ENCODE measurements at places on chromosomes 16 and 17.

DNA sequence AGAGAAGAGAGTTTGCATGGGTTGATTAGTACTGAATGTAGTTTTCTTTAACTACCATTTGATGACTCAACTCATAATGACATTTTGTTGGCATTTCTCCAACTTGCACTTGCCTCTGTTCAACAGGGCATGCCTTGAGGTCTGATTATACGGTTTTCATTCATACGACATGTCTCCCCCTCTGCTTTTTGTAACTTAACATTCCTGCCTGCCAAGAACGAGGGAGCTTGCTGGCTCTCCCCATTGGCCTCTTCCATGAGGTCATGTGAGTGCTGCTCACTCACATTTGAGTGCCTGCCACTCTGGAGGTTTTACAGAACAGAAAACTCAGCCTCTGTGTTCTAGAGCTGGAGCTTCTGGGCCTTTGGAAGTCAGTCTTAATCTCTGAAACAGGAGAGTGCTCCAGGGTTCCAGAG, 19.7 kb downstream of the MAP2K6 start:
- no peaks in the 10 kb centered on the region for H3K27me3 ChIP-seq
- H3K4me3 ChIP-seq: no peak overlapping the region
- H3K27ac ChIP-seq: no peak overlapping the region
- H3K36me3 ChIP-seq: no peaks in the 10 kb centered on the region
- peaks cover 32% of the 10 kb centered on the region for H3K4me1 ChIP-seq

GRCh38 chr16:89855301-89855945, 18.0 kb upstream of the TCF25 start:
- DNase-seq: no peak
- peaks cover 18% of the 10 kb centered on the region for H3K36me3 ChIP-seq
- H3K27me3 ChIP-seq: no peaks in the 10 kb centered on the region
- H3K4me1 ChIP-seq: peaks cover under 1% of the 10 kb centered on the region
- no peak overlapping the region for H3K4me3 ChIP-seq

GRCh38 chr16:81738783-81739496, 40.2 kb upstream of the PLCG2 start:
- no peak for DNase-seq
- H3K27ac ChIP-seq: no peak overlapping the region
- H3K27me3 ChIP-seq: no peaks in the 10 kb centered on the region
- no peaks in the 10 kb centered on the region for H3K36me3 ChIP-seq
- H3K4me1 ChIP-seq: no peaks in the 10 kb centered on the region

DNA sequence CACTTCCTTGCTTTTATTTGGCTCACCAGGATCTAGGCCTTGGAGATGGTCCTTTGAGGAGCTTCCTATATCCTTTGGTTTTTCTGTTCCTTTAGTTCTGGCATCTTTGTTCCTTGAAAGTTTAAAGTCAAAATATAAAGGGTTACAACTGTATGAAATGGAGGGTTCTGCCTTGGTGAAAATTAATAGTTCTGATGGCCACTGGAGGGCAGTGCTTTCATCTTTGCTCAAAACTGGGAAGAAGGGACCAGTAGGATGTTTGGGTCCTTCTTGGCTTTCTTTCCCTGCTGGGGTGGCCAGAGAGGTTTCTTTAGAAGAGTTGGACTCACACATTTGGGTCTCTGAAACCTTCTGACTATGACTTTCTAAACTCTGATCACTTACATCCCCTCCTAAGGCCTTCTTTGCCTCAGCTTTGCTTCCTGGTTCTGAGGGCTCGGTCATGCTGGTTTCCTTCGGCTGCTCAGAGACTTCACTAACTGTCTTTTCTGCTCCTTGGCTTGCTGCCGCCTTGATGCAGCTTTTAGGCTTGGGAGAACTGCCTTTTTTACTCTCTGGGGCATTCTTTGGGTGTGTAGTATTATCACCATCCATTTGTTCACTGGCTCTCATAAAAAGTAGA, 10.9 kb upstream of the ITGA2B start:
- H3K4me1 ChIP-seq: no peaks in the 10 kb centered on the region
- no peaks in the 10 kb centered on the region for H3K27me3 ChIP-seq
- H3K4me3 ChIP-seq: no peak overlapping the region
- H3K27ac ChIP-seq: no peak overlapping the region
- DNase-seq: peak; percentile 38

Measured in MCF 10A (cell line).